ENCODE measurements at places on chromosomes 4 and X. TPM values are rescaled to one million over a fixed set of nuclear protein-coding genes. Genes with fewer than 3 reads are reported as not detected.

DNA sequence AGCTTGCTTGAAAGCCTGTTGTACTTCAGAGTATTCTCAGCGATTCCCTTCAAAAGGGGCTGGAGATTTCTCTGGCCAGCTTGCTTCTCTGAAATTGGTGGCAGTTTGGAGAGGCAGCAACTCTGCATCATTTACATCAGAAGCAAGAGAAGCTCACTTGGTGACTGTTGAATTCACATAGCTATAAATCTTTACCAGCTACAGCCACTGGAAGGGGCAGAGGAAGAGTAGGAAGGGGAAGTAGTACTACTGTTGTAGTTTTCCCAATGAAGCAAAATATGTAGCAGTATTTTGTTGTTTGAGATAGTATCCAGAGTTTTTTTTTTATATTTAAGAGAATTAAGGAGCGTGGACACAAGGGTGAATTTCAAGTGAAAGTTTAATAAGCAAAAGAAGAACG lies 2.8 kb downstream of the TENT5D start:
- DNase-seq = no peak

GRCh38 chrX:39653691-39654090 lies 444.1 kb downstream of the BCOR start:
- DNase-seq = no peak

DNA sequence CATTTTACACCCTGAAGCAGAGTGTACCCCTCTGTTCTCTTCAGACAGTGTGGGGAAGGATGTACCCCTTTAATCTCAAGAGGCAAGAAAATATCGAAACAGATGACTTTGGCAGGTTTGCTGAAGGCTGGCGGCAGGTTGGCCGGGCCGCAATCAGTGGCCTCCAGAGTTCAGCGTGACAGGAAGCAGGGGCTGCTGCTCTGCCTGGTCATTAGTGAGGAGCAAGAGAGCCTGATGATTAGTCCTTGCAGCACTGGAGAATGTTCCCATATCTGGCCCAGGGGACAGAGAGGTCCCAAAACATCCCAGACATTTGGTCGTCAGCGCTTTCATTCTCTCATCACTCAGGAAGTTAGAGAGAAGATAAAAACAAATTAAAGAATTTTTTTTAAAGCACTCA lies 352.8 kb downstream of the SPRY1 start:
- DNase-seq = no peak

- DNase-seq = no peak
These were observed 412.0 kb upstream of the ATOH1 start for GRCh38 chr4:93416344-93417128.

DNA sequence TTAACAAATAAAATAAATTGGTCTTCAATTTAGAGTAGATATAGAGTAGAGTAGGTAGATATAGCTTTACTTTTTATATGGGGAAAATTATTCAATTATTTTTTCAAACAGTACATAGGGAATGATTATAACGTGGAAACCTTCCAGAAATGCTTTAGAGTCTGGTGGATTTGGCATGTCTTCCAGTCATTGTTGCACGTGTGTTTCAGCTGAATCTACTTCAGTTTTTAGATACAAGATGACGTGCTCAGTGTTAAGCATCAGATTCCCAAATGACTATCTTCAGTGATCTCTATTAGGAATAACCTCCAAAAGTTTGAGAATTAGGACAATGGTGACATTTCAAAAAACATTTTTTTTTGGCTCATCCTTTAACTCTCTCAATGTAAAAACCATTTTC lies 616.9 kb downstream of the ANKRD50 start:
- no peak for DNase-seq

- no peak for DNase-seq
These were observed 18.2 kb upstream of the TNIP3 start for GRCh38 chr4:121182296-121182695.

GRCh38 chr4:15652191-15652590 lies 3.0 kb downstream of the FBXL5 start:
- DNase-seq = no peak

The BMX gene
- total RNA-seq = 3.6 TPM

The C4orf50 gene
- total RNA-seq = 0.12 TPM

The STATH gene
- total RNA-seq = not detected
